Thoracic aorta (tissue), 2 donors: ENCODE measurements at places on chromosomes 4 and X.
A peak's percentile ranks its signal among the peaks of the same experiment; 100 is the strongest.

DNA sequence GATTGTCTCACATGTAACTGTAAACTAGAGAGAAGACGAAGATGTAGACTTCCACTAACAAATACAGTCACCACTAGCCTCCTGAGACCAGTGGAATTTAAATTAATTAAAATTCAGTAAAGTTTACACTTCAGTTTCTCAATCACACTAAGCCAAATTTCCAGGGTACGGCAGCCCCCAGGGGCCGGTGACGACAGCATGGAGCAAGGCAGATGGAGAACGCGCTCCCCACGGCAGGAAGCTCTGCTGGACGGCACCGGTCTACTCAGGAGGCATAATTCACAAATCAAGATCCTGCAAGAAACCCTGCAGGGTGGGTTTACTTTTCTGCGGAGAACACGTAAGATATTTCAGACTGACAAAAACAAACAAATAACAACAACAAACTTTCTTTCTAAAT is 80.7 kb downstream of the FAT1 start:
- no peak for DNase-seq

- no peak for DNase-seq
Observed at GRCh38 chr4:83285055-83285407, 433 bp upstream of the COQ2 start.

GRCh38 chr4:132564920-132565319 is 584.2 kb upstream of the PCDH10 start:
- no peak for DNase-seq

DNA sequence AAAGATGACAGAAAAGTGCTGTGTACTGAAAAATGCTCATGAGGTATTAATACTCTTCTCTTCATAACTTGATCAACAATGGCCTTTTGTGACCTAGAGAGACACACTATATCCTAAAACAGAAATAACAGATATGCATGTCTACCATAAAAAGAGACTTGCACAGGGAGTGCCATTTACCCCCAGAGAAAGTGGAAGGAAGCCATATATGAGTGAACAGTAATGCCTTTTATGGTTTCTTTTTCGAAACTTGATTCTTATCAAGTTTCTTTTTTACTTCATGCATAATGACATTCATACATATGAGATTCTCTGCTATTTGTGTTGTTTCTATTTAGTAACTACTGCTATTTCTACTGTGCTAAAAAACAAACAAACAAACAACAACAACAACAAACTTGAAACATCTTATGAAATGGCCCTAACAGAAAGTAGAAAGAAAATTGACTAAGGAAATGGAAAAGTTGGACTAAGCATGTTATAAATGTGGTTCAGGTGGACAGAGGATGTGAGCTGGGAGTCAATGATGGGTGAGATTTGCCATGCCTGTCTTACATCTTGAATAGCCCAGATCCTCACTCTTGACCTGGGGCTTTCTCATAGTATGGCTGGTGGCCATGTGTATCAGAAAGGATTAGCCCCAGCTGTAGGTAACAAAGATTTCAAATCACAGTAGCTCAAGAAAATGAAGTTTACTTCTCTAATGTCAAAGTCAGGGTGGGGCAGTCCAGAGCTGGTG is 43.8 kb downstream of the GEMIN8 start:
- DNase-seq, result no peak

DNA sequence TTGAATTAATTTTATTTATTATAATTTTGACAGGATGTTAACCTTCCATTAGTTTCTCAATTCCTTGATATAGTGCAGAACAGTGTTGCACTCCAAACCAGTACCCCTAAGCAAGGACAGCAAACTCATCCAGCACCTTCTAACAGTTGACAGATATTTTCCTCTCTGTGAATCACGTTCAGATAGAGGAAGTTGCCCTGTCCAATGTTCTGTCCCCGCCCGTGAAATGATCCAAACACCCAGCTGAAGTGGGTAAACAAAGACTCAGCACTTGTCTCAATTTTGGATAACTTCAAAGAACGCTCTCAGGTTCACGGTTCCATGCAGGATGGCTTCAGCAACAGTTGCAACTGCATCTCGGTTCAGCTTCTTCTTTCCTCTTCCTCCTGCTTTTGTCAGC is 1240.0 kb upstream of the ADGRL3 start:
- DNase-seq, result no peak

DNA sequence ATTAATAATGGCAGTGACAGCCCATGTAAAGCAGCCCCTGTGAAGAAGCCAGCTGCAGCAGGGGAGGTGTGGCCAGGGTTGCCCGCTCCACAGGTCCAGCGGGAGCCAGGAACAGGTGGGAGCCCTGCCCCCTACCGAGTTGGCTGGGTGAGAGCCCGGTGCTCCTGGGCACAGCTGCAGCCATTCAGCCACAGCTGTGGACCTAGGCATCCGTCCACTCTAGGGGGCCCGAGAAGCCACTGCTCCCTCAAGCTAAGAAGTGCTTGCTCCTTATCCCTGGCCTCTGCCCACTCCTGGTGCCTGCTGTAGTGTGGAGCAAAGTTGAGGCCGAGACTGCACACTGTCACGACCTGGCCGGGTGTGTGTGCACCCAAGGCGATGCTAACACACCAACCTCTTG is 1469.0 kb downstream of the PCDH7 start:
- DNase-seq, result no peak

- no peak for DNase-seq
Observed at GRCh38 chr4:140666889-140667614, 89.1 kb downstream of the TBC1D9 start.

DNA sequence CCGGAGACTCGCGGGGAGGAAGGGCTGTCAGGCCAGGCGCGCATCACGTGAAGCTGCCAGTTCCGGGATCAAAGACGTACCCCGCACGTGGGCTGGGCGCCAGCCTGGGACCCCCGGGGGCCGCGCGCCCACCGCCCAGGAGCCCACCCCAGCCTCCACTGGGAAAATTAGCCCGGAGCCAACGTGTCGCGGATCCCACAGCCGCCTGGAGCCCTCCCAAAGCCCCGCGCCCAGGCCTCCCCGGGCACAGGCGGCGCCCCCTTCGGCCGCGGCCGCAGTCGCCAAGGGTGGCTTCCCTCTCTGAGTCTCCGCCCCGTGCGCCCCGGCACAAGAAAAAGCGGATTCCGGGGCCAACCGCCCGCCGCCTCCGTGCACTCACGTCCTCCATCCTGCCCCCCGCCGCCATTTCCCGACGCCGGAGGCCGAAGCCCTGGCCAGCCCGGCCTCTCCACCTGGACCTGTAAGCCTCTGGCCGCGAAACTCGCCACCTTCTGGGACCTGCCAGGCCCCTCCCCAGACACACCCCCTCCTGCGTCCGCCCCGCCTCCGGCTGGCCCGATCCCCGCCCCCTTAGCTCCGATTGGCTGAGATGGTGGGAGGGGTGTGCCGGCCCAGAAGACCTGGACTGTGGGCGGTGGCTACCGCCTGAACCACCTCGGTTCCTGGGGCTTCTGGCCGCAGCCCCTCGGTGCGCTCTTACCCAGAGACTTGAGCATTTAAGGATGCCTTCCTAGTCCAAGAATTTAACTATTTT is at the start of gene TMEM192:
Gene TMEM192, minus strand, starts transcription at position 493 of the 754 bp plus-strand sequence. Its CDS starts 87 bp downstream, at position 406.
- DNase-seq, result peak; percentile 78

DNA sequence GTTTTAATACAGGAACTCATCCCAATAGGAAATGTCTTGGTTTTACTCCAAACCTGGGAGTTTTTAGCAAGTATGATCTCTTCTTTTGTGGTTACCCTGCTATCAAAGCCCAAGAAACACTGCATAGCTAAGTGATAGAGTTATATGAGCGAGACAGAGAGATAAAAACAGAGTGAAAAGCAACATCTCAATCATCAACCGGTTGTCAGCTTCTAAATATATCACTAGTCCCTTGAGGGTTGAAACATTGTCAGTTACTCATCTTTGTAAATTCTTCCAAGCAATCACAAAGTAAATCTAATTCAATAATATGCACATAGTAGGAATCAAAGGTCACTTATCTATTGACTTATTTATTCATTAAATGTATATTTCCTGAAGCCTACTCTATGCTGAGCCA is 483.9 kb downstream of the IDS start:
- no peak for DNase-seq

DNA sequence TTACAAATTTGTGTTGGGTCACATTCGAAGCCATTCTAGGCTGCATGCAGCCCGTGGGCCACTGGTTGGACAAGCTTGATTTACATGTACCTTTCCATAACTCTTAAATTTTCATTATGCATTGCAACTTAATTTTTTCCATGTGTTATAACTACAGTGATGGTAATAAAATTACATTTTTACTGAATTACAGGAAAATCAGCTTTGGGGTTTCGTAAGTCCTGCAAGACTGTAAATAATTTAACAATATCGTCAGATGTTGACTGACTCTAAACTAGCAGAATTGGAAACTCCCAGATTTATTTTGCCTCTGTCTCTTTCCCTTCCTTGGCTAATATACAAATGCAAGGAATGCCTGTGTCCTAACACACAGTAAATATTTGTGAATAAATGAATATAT is 88.0 kb upstream of the RAPGEF2 start:
- no peak for DNase-seq

- DNase-seq, result no peak
Observed at GRCh38 chr4:45910511-45910910, 213.3 kb downstream of the GABRG1 start.

- no peak for DNase-seq
Observed at GRCh38 chrX:53056292-53056691, 7.7 kb downstream of the GPR173 start.
